ENCODE measurements at places on chromosomes 1 and 21. TPM values are rescaled to one million over a fixed set of nuclear protein-coding genes. Genes with fewer than 3 reads are reported as not detected.

DNA sequence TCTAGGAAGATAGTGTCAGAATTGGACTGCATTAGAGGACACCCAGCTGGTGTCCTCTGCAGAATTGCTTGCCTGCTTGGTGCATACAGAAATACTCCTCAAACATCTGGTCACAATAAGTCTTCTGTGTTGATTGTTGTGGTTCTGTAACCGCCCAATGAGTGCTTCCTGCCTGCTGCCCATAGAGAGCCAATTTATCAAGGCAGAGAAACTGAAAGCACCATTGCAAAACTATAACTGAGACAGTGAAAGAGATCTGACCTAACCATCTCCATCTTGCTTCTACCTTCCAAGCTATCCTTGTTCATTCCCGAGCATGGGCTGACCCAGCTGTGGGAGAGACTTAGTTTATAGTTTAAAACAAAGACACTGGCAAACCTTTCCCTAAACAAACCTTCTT is 462.4 kb upstream of the RGS18 start:
- no peak for DNase-seq

DNA sequence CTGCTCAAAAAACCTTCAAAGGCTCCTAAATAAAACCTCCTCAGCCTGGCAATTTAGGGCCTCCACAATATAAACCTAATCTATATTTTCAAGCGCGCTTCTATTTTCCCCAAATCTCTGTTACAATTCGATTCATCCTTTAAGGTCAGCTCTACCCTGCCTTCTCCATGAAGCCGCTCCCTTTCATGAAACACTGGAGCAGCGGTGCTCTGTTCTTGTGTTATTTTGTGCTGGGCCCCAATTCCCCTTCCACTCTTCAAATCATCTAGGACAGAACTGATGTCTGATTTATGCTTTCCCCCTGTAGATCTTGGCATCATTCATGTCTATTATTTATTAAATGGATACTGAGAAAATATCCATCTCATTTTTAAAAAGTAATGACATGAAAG is 6.9 kb downstream of the ERRFI1 start:
- no peak for DNase-seq

DNA sequence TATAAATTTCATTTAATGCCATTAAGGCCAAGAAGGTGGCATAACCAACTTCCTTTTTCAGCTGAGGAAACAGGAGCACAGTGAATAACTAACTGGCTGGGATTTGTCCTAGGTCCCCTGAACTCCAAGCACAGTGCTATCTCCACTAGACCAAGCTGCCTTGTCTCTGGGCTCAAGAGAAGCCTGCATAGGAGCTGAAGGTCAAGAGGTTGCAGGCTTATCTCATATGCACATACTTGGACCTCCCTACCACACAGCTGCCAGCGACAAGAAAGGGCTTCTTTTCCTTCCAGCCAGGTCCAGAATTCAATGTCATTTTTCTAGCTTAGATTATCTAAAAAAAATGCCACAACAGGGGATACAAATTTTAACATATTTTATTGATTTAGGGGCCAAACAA is 27.1 kb downstream of the AK2 start:
- DNase-seq = no peak

DNA sequence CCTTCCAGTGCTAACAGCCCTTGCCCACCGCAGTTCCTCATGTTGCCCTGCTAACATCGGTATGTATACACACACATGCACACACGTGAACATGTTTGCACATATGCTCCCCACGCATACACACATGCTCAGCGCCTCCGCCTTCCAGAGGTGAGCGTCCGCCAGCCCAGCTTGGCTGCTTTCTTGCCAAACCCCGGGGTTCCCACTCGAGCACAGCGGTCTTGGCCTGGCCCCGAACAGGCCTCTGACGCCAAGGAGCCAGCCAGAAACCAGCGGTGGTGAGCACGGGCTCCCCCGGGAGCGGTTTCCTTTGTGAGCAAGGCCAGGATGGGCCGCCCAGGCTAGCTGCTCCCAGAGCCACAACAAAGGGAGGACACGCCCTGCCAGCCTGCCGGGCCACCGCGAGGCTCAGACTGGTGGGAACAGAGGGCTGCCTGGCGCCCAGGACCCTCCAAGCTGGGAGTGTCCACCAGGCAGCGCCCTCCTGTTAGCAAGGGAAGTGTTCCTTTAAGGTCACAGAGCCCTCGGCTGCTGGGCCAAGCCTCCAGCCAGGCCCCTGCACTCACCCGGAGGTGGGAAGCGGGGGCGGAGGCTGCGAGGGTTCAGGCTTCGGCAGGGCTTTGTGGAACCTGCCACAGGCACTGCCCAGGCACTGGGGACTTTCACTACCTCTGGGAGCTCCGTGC is 65.4 kb downstream of the ALPL start:
- no peak for DNase-seq

DNA sequence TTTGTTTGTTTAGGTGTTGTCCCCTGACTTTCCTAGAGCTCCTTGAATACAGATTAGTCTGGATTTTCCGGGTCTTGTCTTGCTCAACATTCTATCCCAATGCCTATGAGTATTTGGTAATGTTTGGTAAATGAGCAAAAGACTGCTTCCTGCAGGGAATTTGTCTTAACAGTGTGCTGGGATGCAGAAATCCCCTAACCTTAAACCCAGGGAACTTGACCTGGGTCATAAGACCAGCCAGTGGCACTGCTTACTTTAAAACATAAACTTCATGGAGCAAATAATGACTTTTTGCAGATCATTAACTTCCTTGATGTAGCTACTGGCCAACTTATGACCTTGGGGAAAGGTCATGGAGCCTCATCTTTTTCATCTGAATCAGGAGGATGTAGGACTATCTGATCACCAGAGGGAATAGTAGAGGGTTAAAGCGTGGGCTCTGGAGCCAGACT is 27.2 kb downstream of the TCEANC2 start:
- no peak for DNase-seq

DNA sequence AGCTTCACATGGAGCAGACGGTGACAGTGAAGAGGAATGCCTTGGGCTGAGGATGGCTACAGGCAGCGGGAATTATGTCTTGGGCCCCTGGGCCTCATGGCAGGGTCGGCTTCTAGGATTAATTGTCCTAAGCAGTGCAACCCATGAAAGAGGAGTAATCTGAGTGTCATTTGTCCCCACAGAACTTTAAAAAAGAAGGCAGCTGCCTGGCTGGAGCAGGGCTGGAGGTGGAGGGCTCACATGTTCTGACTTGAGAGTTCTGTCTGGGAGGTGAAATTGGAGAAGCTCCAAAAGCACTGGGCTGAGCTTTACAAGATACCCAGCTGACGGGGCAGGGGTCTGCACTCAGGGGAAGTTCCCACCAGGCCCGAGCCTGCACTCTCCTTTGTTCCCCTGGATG is 22.6 kb downstream of the CACNA1S start:
- no peak for DNase-seq

GRCh38 chr1:36880155-36881067 is 153.9 kb downstream of the GRIK3 start:
- DNase-seq = no peak

- no peak for DNase-seq
Measured at GRCh38 chr1:157249326-157249725, 111.1 kb upstream of the ETV3 start.

SELP gene
- not detected for total RNA-seq

COL16A1 gene
- total RNA-seq = 3.6 TPM

RGS1 gene
- total RNA-seq = not detected

LENEP gene
- 1.2 TPM for total RNA-seq
